NCI-H748 treated with DMSO at 0.1 percent for 48 hours (cell line): ENCODE measurements at places on chromosomes 2 and 18.
A peak's percentile ranks its signal among the peaks of the same experiment; 100 is the strongest.

DNA sequence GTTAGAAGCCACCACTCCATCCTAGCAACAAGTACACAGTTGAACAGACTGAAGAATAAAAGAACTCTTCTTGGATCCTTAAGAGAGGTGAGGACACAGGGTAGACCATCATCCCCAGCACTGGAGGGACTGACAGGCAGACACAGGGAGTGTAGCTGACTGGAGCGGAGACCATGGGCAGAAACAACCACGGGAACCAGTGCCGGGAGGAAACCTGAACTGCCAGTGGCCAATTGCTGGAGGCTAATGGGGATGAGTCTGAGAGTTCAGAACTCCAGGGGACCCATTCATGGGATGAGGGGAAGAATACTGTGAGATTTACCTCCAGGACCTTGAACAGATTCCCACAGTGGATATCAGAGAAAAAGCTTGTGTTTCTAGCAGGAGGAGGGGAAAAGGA lies 76.8 kb downstream of the HS6ST1 start:
- DNase-seq: no peak

DNA sequence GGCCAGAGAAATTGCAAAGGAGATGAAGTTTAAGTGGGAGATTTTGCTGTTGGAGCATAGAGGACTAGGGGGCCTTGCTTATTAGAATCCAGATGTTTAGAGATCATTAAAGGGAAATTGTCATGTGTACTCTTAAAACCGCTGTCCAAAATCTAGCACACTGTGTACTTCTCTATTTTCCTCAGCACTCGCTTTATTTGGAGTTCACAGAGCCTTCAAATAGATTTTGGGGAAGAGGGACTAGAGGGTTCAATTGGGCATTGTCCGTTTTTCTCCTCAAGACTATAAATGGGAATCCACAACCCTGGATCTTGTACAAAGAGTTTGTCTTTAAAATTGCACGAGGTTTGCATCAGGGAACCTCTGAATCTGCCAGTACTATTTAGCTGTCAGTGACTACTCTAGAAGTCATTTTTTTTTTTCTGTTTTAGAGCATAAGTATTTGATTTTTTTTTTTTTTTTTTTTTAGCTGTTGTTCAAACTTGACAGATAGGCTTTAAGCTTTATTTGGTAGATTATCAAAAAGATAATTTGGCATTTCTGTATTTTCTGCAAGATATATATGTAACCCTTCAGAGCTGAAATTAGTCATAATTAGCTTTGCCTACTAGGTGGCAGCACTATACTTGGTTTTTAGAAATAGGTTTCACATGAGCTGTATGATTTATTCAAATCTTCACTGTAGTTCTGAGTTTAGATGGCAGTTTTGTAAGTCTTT lies 14.2 kb downstream of the PMS1 start:
- peak; percentile 27 for DNase-seq

DNA sequence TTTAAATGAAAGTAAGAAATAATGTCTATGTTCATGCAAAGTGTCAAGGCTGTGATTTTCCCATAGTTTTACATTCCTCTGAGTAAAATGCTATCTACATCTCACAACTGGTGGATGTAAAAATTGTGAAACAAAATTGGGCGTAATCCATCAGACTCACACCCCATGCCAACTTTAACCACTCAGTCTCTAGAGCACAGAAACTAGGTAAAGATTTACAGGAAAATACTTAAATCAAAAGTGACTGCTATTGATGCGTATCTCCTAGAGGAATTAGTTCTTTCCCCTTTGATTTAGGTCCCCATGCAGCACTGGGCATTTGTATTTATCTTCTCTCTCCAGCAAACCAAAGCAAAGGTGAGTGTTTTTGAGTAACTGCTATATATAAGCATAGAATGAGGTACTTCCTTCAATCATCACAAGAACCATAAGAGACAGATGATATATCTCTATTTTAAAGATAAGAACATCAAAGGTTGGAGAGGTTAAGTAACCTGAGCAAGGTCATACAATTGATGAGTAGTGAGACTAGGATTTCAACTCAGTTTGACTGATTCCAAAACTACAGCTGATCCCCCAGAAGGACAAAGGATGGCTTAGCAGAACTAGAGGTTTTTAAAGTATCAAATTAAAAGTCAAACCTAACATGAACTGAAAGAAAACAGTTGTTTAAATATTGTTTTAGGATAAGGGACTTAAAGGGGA lies 594.0 kb upstream of the ACVR2A start:
- DNase-seq: no peak

GRCh38 chr18:72086421-72086820 lies 457.7 kb downstream of the CBLN2 start:
- peak; percentile 72 for DNase-seq

DNA sequence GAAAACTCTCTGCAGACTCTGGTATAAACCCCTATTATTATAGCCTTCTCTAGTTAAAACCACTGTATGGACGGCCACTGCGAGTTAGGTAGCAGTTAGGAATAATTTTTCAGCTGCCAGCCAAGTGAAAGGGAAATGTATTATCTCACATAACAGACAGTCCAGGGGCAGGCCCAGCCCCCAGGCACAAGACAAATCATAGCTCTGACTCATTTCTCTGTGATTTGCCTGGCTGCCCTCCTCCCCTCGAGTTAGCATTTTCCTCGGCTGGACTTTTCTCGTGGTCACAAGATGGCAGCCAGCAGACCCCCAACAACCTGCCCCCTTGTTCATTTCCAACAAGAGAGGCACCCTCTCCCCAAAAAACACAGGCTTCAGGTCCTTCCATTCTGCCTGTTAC lies 10.5 kb downstream of the VIT start:
- no peak for DNase-seq

DNA sequence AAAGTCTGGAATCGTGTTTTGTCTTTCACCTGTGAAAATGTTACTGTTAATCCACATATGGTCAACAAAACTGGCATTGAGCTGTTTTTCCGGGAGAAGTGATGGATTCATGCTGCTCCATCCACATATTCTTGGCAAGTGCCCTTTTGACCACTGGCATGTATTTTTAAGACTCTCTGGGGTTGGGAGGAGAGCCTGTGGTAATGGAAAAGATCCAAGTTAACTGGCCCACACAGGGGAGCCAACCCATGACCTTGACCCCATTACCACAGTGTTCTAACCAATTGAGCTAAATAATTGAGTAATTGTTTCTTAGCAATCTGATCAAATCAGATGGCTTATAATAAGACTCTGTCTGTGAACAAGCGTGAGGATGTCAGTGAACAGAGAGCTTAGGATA lies 296.2 kb upstream of the NRP2 start:
- no peak for DNase-seq

GRCh38 chr2:168002021-168002553 lies 245.3 kb downstream of the STK39 start:
- no peak for DNase-seq

- no peak for DNase-seq
These were observed 213.2 kb downstream of the ANAPC1 start for GRCh38 chr2:111670776-111671175.

- no peak for DNase-seq
These were observed 197.9 kb downstream of the HRH4 start for GRCh38 chr18:24658302-24658701.

GRCh38 chr2:11305958-11306357 lies 38.5 kb downstream of the ROCK2 start:
- no peak for DNase-seq

- DNase-seq: no peak
These were observed 3.8 kb downstream of the C2orf92 start for GRCh38 chr2:97673182-97673914.

GRCh38 chr18:75482880-75483279 lies 55.4 kb upstream of the SMIM21 start:
- no peak for DNase-seq

DNA sequence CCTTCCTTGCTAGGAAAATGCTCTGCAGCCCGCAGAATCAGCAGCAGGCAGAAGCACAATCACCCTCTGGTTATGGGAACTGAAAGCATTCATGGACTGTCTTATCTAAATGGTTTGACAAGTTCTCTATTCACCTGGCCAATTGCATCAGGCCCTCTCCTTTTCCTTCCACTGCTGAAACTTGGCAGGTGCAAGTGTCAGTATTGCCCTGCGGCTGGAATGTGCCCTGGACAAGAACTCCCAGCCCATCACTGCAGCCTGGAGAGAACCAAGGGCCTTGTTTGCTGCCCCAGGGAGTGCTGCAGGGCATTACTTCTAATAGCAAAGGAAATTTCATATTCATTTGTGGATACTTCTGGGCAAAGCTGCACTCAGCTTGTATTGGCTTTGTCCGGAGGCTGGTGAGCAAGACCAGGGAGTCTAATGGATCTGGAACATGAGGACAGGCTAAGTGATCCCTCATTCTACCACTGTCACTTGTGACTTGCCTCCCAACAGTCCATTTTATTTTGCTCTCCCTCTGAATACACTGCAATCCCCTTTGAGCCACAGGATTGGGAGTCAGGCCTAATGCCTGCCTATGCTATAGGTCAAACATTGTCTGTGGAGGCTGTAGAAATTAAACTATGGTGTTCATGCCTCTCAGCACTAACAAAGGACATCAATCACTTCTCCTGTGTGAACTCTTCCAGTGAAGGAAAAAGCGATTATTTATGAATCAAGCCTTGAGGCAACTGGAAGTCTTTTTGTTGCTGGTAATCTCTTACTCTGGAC lies 116.9 kb downstream of the LYPD6B start:
- no peak for DNase-seq

DNA sequence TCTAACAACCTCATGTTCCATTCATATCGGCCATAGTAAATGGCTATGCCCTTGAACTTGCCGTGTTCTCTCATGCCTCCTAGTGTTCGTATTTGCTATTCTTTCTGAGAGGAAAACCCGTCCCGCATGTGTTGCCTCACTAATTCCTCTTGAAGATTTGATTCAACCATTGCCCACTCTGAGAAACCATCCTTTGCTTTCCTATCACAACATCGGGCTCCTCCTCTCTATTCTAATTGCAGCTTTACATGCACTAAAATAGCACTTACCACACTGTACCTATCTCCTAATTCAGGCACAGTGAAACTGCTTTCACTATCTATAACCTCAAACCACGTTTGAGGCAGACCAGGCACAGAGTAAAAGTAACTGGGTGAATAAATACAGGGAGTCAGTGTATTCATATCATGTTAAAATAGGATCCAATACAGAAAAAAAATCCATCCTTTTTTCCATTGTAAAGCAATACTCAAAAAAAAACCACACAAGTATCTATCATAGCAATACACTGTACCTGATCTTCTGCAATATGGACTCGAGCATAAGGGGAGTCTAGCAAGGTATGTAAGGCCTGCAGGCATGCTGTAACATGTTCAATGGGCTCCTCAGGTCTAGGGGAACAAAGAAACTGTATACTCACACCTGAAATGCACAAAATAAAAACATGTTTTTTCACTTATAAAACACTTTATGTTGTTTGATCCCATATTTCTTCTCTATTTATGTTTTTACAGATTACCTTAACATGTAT lies 39.0 kb upstream of the STRN start:
- no peak for DNase-seq

- DNase-seq: no peak
These were observed 33.1 kb upstream of the SIX2 start for GRCh38 chr2:45042401-45042800.

GRCh38 chr2:204470621-204471196 lies 74.6 kb upstream of the PARD3B start:
- DNase-seq: no peak

- DNase-seq: no peak
These were observed 210.4 kb downstream of the METTL4 start for GRCh38 chr18:2360861-2361260.

DNA sequence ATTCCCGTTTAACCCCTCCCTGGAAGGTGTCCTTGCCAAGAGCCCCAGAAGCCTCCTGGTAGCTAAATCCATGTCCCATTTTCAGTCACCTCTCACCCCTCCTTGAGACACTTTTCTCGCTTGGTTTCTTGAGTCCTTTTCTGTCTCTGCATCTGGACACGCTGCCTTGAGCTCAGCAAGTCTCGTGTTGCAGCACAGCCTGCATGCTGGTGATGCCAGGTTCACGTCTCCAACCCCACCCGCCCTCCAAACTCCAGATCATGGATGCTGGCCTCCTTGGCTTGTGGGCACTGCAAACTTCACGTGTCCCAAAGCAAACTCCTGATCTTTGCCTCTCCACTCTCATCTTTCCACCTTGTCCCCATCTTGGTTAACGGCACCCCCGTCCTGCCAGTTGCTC lies 39.3 kb downstream of the CENPO start:
- no peak for DNase-seq

- no peak for DNase-seq
These were observed 23.0 kb downstream of the CDC42EP3 start for GRCh38 chr2:37648331-37649011.

DNA sequence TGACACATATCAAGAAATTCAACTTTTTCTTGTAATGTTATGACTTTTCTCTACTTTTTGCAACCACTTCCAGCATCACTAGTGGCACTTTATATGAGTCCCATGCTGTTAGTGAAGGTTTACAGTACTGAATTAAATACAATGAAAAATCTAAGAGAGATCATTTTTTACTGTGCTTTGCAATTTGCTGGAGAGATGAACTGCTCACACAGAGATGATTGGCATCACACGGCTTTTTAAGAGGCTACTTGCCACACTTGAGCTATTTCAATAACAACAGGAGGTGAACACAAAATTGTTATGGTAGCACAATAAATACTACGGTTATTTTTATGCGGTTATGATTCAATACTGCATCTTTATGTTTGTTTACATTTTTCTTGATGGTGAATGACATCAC lies 88.9 kb downstream of the DAW1 start:
- DNase-seq: no peak

DNA sequence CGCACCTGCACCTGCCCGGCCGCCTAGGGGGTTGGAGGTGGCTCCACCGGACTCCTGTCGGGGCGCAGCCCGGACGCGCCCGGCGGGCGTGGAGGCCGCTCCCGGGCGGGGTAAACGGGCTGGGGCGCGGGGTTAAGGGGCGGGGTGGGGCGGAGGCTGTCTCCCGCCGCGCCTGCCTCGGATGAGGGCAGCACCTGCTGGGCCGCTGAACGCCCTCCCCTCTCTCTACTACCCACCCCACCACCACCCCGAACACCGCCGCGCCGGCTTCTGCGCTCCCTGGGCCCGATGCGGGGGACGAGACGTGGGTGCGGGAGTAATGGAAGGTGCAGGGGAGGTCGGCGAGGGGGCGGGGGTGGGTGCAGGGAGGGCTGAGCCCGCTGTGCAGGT lies 224.8 kb upstream of the ID2 start:
- DNase-seq: peak; percentile 66

DNA sequence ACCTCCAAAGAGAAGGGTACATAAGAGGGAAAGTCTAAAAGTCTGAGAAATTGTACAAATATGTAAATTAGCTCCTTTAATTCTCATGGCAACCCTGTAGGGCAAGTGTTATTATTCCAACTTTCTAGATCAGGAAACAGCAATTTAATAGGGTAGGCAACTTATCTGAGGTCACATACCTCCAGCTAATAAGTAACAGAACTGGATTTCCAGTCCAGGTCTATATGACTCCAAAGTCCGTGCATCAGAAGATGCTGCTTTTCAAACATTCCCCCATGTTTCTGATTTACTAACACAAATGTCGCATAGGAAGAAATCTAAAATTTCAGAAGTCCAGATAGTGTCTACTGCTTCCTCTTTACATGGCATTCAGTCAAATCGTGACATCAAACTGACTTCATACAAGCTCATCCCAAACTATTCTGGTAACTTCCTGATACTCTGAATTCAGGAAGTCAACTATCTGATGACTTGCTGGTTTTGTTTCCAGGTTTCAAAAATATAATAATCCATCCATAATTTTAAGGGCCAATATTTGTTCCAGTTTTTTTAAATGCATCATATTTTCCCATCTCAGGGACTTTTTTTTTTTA lies 419.3 kb upstream of the ACVR2A start:
- DNase-seq: no peak
